ENCODE measurements at places on chromosomes 16 and 17.
A peak's percentile ranks its signal among the peaks of the same experiment; 100 is the strongest.

DNA sequence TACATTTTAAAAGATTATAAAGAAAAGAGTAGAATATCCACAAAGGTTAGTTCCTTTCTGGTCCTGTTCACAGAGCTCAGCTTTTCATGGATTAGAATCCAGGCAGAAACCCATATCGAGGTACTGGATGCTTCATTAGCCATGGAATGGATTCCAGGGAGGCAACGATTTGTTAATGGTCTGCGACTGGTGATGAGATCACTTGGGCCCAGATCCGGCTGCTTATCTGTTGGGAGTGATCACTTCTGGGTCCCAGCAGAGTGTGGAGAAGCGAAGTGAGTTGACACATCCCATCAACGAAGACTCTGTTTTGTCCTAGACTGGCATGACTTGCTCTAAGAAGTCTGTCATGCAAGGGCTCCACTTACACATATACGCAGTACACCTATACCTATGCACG, 165.8 kb downstream of the MAF start:
- H3K27me3 ChIP-seq: no peaks in the 10 kb centered on the region
- no peak for DNase-seq
- no peak overlapping the region for H3K27ac ChIP-seq
- H3K4me1 ChIP-seq: no peaks in the 10 kb centered on the region
- H3K4me3 ChIP-seq: no peak overlapping the region
- H3K36me3 ChIP-seq: no peaks in the 10 kb centered on the region

DNA sequence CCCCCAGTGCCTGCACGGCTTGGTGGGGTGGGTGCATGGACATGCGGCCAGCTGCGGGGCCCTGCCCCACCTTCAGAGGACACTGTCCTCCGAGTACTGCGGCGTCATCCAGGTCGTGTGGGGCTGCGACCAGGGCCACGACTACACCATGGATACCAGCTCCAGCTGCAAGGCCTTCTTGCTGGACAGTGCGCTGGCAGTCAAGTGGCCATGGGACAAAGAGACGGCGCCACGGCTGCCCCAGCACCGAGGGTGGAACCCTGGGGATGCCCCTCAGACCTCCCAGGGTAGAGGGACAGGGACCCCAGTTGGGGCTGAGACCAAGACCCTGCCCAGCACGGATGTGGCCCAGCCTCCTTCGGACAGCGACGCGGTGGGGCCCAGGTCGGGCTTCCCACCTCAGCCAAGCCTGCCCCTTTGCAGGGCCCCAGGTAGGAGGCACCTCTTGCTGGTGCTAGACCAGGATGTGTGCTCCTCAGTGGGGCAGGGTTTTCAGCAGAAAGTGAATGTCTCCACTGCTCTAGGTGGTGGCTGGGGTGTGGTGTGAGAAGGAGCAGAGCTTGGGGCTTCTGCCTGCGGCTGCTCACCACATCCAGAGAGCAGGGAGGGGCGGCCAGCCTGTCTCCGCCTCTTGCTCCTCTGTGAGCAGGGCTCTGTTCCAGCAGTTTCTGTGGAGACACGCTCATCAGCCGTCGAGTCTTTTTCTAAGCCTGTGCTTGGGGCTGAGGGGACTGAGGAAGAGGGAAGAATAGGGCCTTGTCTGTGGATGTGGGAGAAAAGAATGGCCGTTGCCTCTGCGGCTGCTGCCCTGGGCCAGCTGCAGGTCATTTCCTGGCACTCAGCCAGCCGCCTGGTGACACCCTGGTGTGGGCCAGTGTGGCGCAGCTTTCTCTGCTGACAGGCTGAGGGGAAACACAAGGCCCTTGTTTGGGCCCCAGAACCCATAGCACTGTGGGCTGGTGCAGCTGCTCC, 2.2 kb downstream of the ZNF276 start:
- no peak overlapping the region for H3K27ac ChIP-seq
- no peaks in the 10 kb centered on the region for H3K27me3 ChIP-seq
- peaks cover 35% of the 10 kb centered on the region for H3K4me1 ChIP-seq
- no peak for DNase-seq

- peaks cover 10% of the 10 kb centered on the region for H3K4me1 ChIP-seq
- H3K27me3 ChIP-seq: no peaks in the 10 kb centered on the region
- H3K27ac ChIP-seq: no peak overlapping the region
- peaks cover 31% of the 10 kb centered on the region for H3K36me3 ChIP-seq
Measured at GRCh38 chr17:47948706-47949196, 7.4 kb downstream of the PNPO start.

DNA sequence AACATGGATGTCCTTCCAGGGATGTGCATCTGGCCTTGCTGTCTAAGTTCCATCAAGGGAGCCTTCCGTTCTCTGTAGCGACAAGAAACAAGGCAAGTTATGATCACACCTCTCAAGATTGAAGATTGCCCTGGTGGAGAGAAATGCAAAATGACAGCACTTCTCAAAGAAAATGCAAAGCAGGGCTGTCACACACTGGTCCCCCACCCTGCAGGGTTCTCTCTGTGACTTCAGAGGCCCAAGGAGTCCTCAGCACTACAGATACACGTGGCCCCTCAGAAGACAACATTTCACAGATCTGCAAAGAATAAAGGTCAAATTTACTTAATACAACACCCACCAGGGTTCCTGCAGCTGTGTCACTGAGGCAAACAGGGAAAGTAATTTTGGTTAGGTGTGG, 60.7 kb upstream of the TEX2 start:
- H3K36me3 ChIP-seq: peaks cover 9% of the 10 kb centered on the region
- no peak for DNase-seq
- H3K4me3 ChIP-seq: no peak overlapping the region
- no peaks in the 10 kb centered on the region for H3K4me1 ChIP-seq
- H3K27me3 ChIP-seq: no peaks in the 10 kb centered on the region

- H3K27me3 ChIP-seq: no peaks in the 10 kb centered on the region
- DNase-seq: peak; percentile 69
- H3K27ac ChIP-seq: peak overlapping the region; percentile 91
- H3K4me1 ChIP-seq: peaks cover 38% of the 10 kb centered on the region
Measured at GRCh38 chr17:57256708-57257112, 387 bp downstream of the MSI2 start.

DNA sequence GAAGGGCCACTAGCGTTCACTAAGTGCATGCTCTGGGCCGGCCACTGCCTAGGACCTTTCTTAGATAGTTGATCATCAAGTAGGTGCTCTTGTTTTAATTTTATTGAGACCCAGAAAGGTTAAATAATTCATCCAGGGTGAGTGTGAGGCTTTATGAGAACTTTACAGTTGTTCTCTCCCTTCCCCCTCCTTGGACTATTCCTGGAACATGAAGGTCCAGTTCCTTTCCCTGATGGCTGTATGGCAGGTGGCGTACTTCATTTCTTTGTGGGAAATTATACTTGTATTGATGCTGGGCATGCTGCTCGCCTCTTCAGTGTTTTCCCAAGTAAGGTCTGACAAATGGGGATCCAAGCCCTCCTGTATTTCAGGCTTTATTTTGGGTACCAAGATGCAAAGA, 8.5 kb downstream of the SGF29 start:
- H3K36me3 ChIP-seq: peaks cover 37% of the 10 kb centered on the region
- H3K27ac ChIP-seq: no peak overlapping the region
- no peak for DNase-seq
- no peaks in the 10 kb centered on the region for H3K4me1 ChIP-seq
- no peaks in the 10 kb centered on the region for H3K27me3 ChIP-seq
- no peak overlapping the region for H3K4me3 ChIP-seq

DNA sequence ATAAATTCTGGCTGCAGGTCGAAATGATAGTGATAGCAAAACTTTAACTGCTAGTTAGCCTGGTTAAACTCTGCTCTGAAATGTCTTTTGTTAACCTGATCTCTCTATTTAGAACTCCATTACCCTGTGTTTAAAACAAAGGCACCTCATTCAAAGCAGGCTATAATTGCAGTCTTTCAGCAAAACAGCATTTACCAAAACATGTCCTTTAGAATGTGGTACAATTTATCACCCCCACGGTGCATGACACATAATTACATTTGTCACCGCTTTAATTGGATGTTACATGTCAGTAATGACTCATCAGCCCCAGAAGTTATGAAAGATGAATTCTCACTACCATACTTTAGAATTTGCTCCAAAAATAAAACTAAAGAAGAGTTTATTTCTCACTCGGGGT, 295.4 kb downstream of the TOX3 start:
- DNase-seq: no peak
- H3K36me3 ChIP-seq: no peaks in the 10 kb centered on the region
- no peak overlapping the region for H3K4me3 ChIP-seq
- H3K4me1 ChIP-seq: no peaks in the 10 kb centered on the region
- no peak overlapping the region for H3K27ac ChIP-seq

Measured in DND-41 (cell line).